Activated effector memory CD4-positive, alpha-beta T cell treated with Interleukin-2 at 50 U/mL for 16 hours (primary cell): ENCODE measurements at places on chromosomes 3 and 15.

DNA sequence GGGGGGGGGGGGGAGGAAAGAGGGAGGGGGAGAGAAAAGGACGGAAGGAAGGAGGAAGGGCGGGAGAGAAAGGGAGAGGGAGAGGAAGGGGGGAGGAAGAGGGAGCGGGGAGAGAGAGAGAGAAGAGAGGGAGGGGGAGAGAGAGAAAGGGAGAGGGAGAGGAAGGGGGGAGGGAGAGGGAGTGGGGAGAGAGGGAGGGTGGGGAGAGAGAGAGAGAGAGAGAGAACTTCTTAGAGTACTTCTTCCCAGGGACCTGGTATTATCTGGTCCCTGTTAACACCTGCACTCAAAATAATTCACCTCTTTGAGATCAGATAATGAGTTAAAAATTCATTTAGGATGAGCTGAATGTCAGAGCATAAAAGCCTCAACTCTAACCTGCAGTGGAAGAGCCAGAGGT lies 1.1 kb downstream of the SEC13 start:
- DNase-seq, result no peak

- no peak for DNase-seq
Observed at GRCh38 chr3:99118381-99118780, 216.9 kb upstream of the DCBLD2 start.

GRCh38 chr3:53729618-53730017 lies 116.6 kb downstream of the CHDH start:
- DNase-seq, result no peak

DNA sequence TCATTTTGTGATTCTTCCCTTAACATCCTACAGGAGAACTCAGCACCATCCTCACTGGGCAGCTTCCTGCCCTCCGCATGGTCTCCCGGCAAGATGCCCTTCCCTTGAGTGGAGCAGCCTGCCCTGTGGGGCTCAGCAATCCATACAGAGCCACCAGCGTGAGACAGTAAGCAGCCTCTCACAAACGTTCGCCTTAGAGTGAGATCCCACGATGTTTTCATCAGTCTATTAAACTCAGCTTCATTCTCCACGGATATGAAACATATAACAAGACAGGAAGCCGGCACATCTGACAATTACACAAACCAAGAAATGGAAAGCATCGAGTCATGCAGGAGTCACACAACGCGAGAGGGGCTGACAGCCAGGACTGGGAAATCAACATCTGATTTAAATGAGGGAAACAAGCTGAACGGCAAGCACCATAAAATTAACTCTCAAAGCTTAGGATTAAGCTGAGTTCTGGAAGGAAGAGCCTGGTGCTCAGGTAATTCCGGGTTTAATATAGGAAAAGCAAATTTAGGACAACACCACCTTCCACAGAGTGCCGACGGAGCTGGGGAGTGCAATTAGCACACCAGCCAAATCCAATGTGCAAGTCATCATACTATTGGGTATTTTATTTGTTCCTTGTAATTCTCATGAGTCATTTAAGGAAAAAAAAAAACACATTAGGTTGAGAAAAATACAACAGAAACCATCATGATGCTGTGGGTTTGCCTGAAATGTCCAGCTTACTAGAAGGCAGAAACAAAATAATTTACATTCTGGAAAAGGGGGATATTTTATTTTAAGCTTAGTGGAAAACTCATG lies 272.0 kb downstream of the OCA2 start:
- no peak for DNase-seq

DNA sequence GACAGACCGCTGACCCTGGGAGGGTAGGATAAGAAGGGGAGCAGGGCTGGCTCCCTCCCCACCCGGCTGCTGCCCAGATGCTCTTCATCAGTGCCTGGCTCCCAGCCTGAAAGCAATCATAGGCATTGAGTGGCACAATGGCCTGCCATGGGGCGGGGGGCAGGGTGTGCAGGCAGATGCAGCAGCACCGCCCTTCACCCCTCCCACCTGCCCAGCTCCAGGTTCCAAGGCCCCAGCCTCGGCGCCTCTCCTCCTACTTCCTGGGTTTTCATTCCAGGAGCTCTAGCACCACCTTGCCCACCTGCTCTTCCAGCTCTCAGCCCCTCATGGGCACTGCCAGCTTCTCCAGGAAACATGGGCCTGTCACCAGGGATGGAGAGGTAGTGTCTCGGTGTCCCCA lies 101.7 kb downstream of the MEGF11 start:
- no peak for DNase-seq

DNA sequence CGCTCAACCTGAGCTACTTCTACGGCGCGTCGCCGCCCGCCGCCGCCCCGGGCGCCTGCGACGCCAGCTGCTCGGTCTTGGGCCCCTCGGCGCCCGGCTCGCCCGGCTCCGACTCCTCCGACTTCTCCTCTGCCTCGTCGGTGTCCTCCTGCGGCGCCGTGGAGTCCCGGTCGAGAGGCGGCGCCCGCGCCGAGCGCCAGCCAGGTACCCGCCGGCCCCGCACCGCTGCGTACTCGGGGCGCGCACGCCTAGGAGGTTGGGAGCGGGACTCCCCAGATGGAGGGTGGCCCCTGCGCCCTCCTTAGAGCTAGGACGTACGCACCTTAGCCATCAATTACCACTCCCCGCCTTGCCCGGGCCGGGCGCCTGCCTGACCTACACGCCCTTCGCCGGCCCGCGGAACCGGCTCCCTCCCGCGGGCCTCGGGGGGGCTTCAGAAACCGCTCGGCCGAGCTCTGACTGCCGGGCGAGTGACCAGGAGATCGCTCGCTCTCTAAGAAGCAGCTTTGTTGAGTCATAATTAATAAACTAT lies 466 bp downstream of the NFKBIZ start:
- peak; percentile 53 for DNase-seq

DNA sequence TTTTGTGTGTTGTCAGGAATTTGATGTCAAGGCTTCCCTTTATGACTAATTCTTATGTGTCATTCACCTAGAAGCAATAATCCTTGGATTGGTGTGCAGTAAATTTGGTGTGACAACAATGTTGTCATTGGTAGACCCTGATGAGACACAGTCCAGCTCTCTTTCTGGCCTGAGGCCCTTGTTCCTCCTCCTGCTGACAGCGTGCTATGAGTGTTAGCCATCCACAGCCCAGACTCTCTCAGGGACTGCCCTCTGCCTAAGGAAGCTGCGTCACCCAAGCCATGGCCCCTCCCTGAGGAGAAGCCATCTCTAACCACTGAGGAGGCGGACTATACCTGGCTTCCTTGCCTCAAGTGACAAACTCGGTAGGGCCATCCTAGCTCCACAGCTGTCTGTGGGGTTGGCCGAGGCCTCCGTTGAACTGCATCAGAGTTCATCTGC lies 13.3 kb upstream of the TM4SF1 start:
- no peak for DNase-seq

DNA sequence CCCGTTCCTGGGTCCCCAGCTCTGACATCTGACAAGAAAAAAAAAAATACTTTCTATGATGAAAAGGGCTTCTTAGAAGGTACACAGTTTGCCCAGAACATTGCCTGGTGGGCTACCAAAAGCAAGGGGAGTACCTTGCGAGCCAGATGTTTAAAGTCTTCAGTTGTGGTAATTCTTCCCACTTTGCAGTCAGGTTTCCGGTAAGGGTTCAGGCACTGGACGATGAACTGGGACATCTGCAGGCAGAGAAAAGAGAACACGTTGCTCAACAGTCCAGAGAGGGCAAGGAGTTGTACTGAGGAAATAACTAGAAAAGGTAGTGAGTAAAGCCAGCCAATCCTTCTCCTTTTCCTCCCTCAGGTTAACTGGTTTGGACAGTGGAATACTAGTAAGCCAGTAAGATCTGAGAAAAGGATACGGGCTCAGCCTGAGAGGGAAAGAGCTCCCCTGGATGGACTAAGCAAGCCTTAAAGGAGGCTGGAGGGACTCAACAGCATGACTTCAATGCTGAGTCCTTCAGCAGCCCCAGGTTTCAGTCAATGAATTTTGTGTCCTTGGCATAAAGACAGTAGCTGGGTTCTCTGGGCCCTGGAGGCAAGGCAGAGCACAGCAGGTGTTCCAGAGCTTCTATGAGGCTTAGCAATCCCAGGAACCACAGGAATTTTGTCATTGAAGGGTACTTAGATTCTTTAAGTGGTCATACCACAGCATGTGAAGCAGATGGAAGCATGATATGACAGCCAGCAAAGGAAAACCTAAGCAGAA lies 38.2 kb downstream of the NBEAL2 start:
- DNase-seq, result no peak

- no peak for DNase-seq
Observed at GRCh38 chr15:63057468-63058345, 15.2 kb downstream of the TPM1 start.

- no peak for DNase-seq
Observed at GRCh38 chr3:151087648-151088047, 2.2 kb downstream of the MED12L start.

DNA sequence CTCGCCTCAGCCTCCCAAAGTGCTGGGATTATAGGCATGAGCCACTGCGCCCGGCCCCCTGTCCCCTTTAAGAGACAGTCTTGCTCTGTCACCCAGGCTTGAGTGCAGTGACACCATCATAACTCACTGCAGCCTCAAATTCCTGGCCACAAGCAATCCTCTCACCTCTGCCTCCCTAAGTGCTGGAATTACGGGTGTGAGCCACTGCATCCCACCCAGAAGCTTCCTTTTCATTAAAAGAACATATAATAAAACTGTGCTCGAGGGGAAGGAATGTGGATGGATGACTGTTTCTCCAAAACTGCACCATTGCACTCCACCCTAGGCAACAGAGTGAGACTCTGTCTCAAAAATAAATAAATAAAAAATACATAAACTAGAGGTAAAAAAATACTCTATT lies 70.1 kb downstream of the NCEH1 start:
- DNase-seq, result no peak

DNA sequence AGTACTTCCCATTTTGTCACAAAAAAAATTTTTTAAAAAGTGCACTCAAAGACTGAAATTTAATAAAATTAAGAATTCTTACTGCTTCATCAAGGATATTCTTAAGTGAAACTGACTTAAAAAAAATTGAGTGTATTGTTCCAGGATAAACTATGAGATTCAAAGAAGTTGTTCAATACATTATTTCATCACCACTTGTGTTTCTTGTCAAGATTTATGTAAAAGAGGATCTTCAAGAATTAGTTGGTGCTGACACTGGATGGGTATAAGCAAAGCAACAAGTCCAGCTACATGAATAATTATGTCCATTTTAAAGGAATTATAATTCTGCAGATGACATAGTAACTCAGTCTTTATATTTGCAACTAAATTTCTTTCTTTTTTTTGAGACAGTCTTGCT lies 4.3 kb upstream of the AP4E1 start:
- DNase-seq, result no peak

GRCh38 chr3:95434491-95434890 lies 1371.6 kb downstream of the NSUN3 start:
- DNase-seq, result no peak

- no peak for DNase-seq
Observed at GRCh38 chr15:89461386-89461785, 35.0 kb downstream of the RHCG start.

- no peak for DNase-seq
Observed at GRCh38 chr3:32564195-32564594, 6.5 kb downstream of the DYNC1LI1 start.

DNA sequence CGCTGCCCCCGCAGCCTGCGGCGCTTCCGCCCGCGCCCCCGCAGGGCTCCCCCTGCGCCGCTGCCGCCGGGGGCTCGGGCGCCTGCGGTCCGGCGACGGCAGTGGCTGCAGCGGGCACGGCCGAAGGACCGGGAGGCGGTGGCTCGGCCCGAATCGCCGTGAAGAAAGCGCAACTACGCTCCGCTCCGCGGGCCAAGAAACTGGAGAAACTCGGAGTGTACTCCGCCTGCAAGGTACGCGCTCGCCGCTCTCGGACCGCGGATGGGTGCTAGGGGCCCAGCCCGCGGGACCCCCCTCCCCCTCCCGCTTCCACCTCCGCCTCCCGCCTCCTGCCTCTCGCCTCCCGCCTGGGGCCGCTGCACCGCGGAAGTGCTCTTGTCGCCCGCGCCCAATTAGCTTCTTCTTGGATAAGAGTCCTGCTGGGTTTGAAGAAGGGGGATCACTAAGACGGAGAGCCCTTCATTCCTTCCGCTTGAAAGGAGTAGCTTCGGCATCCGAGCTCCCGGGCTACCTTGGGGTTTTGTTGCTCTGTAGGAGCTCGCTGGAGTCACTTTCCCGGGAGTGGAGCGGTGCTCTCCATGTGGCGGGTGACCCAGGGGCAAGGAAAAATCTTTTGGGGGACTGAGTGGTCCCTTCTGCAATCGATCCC lies 426 bp downstream of the KAT2B start:
- DNase-seq, result peak; percentile 54
